ENCODE measurements at places on chromosomes 6 and 20.

- DNase-seq: peak; percentile 74
Observed at GRCh38 chr6:44456070-44456965, 68.8 kb downstream of the CDC5L start.

GRCh38 chr6:2129182-2129621 lies 116.2 kb downstream of the GMDS start:
- no peak for DNase-seq

DNA sequence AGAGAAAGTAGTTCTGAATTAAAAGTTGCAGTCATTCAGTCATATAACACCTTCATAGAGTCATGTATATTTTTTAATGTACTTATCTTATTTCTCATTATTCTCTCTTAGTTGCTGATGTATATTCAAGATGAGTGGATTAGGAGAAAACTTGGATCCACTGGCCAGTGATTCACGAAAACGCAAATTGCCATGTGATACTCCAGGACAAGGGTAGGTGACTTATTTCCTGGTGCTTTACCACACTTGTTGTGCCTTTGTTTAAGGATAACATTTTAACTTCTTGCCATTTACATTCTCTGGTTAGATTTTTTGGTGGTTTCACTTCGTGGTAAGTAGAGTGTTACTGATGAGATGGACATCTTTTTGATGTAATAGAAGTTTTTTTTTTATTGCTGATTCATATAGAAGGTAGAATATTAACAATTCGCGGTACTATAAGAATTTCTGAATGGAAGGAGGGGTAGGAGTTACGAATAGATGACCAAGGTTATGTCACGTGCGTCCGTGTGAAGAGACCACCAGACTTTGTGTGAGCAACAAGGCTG lies 120.5 kb downstream of the NCOA3 start:
- DNase-seq: no peak

GRCh38 chr20:10250902-10251301 lies 32.3 kb downstream of the SNAP25 start:
- DNase-seq: no peak

GRCh38 chr20:57892471-57892870 lies 182.7 kb upstream of the PMEPA1 start:
- no peak for DNase-seq

GRCh38 chr20:52470561-52470960 lies 279.0 kb upstream of the ZFP64 start:
- no peak for DNase-seq

- DNase-seq: no peak
Observed at GRCh38 chr20:36102809-36103596, 51.5 kb upstream of the EPB41L1 start.

DNA sequence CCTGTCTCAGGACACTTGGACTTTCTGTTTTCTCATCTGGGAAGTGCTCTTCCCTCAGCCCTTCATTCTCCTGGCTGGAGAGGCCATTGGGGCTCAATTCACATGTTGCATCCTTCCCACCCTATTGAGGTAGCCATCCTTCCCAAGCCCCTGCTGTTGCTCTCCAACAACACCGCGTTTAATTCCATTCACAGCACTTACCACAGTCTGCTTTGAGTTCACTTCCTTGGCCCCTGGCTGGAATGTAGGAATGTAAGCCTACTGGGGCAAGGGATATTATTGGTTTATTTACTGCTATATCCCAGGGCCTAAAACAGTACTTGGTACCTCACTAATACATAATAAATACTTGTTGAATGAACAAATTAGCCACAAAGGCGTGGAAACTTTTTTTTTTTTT lies 6.7 kb upstream of the GFOD1 start:
- DNase-seq: no peak

DNA sequence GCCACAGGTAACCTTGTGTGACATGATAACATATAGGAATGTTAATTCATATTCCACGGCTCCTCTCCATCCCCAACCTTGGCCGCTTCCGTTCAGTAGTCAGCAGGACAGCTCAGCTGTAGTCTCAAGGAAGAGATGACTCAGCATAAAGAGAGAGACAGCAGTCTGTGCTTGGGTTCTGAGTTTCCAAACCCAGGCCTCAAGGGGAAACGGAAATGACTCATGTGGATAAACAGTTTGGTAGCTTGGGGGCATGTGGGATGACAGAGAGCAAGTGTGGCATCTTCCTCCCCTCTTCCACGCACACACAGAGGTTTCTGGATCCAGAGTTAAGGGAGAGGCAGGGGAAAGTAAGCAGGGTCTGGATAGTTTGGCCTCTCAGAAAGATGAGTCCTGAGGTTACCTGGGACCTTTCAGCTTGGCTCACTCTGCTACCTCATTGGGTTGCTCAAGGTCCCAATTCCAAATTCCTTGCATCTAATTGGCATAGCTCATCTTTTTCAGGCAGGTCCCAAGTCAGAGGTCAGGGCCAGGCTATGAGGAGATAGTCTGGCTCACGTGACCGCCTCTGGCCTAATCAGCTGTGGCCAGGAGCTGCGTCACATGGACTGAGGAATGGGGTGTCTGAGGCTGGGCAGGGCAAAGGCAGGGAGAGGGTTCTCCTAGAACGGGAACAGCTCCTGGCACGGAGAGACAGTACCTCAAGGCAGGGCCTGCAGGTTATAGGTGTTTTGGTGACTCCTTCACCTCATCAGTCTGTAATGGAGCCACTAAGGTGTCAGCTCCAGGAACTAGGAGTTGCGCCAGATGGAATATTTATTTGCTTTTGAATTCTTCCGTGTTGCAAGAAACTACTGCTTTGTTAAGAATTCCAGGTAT lies 36.5 kb upstream of the MLN start:
- peak; percentile 90 for DNase-seq

DNA sequence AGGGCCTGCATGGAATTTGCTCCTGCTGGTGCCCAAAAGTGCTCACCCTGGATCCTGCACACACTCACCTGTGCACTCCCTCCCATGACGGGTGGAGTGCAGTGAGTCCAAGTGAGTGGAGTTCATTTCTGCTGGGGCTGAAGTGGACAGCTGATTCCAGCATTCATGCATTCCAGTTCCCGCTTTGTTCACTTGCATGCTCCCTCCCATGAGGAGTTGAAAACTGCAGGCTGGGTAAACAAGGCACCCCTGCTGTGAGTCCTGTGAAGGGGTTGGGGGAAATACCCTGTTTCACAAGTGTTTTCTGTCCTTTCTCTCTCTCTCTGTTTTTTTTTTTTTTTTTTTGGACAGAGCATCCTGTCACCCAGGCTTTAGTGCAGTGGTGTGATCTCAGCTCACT lies 454.1 kb upstream of the NOX3 start:
- DNase-seq: no peak

DNA sequence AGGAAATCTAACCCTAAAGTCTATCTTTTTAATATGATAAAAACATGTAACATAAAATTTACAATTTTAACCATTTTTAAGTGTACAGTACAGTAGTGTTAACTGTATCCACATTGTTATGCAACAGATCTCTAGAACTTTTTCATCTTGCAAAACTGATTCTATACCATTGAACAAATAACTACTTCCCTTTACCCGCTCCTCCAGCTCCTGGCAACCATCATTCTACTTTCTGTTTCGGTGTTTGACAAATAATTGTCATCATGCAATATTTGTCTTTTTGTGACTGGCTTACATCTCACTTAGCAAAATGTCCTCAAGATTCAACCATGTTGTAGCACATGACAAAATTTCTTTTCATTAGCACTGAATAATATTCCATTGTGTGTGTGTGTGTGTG lies 203.2 kb downstream of the SIM1 start:
- DNase-seq: no peak

GRCh38 chr6:34490390-34491090 lies 24.7 kb downstream of the PACSIN1 start:
- DNase-seq: no peak

DNA sequence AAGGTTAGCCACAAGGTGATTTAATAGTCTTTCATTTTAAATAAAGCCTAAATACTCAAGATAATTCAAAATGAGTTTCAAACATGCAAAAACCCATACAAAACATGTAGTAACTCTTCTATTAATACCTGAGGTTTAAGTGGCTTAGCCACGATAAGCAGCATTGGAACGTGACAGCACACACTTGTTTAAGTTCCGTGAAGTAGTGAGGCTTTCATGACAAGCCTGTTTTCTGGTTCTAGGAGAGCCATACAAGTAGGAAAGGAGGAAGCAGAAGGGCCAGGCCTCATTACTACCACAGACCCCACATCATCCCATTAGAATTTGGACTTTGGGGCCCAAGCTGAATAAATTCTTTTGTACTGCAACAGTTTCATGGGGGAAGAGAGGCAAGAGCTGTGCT lies 54.3 kb upstream of the PRND start:
- DNase-seq: no peak

All from AG08396 (cell line).